NK-92 treated with Interleukin-12 subunit alpha and Interleukin-12 subunit beta, amount 100 ng/mL, for 24 hours (cell line): ENCODE measurements at places on chromosomes 2 and 18.

DNA sequence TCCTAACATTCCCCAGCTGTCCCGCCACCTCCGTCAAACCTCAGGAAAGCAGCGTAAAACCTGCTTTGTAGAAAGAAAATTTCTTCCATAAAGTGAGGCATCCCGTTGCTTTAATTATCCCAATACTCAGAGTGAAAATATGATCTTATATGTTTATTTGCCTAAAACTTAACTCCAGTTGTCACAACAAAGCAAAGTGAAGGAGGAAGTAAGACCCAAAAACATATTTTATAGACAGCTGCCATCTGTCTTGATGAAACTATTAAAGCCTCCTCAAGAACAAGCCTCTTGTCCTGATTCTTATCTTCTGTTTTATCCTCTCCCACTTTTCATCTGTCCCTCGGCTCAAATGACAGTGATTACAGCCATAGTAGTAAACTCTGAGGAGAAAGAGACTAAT is 28.9 kb upstream of the LPIN2 start:
- DNase-seq: no peak

- no peak for DNase-seq
Measured at GRCh38 chr2:38415728-38416291, 38.7 kb upstream of the ATL2 start.

- no peak for DNase-seq
Measured at GRCh38 chr18:48784656-48785055, 166.1 kb downstream of the SMAD7 start.

GRCh38 chr18:36149514-36150289 is 20.0 kb downstream of the ELP2 start:
- no peak for DNase-seq

DNA sequence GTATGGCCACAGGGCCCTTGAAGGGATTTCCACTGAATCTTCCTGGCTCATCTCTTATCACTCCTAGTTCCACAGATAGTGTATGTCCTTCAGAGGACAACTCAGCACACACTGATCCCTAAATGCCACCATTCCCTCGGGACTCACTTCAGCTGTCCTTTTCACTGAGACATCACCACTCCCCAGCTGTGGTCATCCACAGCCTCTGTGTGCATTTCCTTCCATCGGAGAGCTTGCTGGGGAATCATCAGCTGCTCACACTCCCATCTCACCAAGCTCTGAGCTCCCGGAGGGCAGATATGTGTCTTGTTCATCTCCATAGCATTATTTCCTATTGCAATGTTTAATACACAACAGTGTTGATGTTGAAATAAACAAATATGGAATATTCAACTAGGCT is 759.5 kb downstream of the RNF144A start:
- no peak for DNase-seq

- DNase-seq: no peak
Measured at GRCh38 chr2:239762106-239762505, 263.0 kb downstream of the NDUFA10 start.

- DNase-seq: no peak
Measured at GRCh38 chr2:237184192-237184918, 98.7 kb downstream of the COPS8 start.

DNA sequence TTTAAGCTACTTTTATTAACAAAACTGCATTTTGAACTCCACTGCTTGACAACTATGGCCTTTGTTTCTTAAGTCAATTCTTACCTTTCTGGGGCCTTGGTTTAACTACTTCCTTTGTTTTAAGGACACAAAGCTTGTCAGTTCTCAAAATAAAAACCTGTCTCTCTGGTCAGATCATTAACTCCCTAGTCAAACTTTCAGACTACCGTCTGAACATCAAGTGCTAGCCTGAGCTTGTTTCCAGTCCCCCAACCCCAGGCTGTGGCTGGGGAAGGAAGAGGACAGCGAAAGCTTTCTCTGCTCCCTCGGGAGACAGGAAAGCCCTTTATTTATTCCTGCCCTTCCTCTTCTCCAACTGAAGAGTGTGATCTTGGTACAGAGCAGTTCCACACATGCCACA is 1.7 kb downstream of the SH3YL1 start:
- no peak for DNase-seq

GRCh38 chr2:230879271-230879882 is 14.6 kb downstream of the ITM2C start:
- no peak for DNase-seq

- no peak for DNase-seq
Measured at GRCh38 chr2:11456251-11456650, 9.7 kb downstream of the E2F6 start.

- no peak for DNase-seq
Measured at GRCh38 chr2:234495251-234496054, 1.4 kb downstream of the ARL4C start.

DNA sequence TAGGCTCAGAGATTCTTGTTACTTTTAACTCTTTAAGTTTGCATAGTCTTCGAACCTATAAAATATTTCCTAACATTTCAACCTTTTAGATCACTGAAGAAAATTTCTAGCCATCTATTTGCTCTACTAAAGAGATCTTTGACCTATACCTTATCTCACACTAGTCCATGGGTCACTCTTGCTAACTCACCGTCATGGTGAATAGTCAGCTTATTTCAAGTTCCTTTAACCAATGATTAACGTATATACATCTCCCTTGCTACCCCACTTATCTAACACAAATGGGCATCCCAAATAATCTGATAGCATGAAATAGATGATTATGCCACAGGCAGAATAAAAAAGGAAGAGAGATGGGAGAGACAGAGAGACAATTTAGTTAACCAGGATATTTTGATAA is 303.1 kb downstream of the GPD2 start:
- DNase-seq: no peak

GRCh38 chr2:121596221-121597080 is 52.8 kb downstream of the CLASP1 start:
- DNase-seq: no peak

DNA sequence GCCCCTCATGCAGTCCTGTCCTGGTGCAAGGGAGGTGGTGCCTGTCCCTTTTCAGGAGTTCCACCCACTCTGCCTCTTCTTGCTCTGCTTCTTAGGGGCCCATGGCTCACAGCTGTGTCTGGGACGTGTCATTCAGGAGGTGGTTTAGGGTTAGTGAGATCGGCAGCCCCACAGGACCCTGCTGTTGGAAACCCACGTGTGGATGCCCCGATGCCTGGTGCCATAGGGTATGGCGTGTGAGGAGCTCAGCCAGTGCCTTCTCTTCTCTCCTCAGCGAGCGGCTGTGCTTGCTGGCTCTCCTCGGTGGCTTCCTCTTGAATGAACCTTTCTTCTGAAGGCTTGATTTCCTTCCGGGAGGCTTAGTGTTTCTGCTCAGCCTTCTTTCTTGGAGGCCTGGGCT is 55.2 kb downstream of the LDLRAD4 start:
- DNase-seq: no peak

DNA sequence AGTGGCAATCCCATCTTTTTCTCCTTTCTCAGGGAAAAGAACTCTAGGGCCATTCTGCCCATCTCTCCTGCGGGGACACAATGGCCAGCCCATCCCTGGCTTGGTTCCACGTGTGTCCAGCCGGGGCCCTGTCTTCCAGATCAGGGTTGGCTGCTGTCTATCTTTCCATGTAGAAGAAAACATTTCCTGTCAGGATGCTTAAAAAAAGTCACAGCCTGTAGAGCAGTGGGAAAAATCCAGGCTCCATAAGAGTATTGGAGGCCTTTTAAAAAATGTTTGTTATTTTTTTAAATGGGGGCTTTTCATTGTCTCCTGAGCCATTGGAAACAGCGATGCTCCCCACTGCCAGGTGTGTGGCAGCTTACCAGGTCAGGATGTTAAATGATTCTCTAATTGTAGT is 105.6 kb downstream of the TGFA start:
- no peak for DNase-seq

DNA sequence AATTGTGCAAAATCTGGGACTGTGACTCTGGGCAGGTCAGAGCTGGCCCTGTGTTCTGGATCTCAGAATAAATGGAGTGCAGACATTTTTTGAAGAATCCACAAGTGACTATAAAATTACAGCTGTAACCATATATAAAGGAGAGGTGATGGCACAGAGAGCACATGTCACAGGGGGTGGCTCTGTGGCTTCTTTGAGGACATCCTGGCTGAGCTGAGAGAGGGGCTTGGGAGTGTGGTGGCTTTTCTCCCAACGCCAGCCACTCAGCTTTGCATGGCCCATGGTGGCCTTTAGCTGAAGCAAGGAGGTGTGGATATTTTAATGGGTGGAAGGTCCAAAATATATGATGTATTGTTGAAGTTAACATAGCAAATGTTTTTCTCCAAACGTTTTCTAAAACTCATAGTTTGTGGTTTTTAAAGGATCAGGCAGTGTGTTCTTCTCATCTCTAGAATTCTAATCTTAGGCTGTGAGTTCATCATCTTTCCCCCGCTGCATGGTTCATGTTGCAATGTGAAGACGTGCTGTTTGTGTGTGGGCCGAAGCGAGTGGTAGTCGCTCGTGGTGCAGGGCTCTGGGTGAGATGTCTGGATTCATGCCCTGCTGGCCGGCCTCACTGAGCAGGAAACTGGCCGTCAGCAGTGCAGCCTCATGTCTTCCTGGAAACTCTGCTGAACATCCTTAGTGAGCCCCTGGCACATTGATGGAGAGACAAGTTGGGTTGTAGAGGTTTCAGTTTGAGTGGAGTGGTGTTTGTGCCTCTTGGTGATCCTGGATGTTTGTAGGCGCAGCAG is 109.9 kb downstream of the ZNF236 start:
- no peak for DNase-seq

GRCh38 chr2:136482966-136483365 is 282.4 kb upstream of the THSD7B start:
- DNase-seq: no peak

DNA sequence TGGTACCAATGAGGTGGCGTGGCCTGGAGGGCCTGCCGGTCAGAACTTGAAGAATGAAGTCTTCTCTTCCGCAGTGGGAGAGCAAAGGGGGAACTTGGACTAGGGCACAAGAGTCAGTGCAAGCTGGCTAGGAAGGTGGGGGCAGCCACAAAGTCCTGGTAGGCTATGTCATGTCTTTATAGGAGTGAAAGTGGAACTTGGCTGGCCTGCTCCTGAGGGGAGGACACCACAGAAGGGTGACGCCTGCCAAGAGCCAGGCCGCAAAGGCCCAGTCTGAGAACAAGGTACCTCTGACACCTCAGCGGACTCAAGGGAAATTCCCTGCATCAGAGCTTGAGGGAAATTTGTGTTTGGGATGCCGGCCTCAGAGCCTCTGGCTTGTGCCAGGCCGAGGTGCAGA is 32.2 kb upstream of the MAP3K20 start:
- no peak for DNase-seq

DNA sequence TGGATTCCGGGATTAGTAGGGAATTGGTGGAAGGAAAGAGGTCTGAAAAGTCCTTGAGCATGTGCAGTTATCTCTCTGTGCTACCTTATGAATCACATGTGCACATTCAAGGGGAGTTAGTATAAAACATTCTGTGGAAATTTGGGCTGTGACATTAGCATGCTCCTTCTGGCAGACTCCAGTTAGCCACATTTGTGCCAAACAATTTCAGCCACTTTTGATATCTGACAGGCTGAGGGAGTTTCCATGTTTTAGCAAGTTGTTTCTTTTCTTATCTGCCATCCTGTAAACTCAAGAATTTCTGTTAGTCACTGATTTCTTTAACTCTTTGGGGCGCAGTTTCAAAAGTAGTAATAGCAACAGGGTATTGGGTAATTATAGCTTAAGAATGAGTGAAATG is 28.3 kb upstream of the GYPC start:
- DNase-seq: no peak
